ENCODE measurements at places on chromosomes 7 and 10. TPM values are rescaled to one million over a fixed set of nuclear protein-coding genes. Genes with fewer than 3 reads are reported as not detected.

DNA sequence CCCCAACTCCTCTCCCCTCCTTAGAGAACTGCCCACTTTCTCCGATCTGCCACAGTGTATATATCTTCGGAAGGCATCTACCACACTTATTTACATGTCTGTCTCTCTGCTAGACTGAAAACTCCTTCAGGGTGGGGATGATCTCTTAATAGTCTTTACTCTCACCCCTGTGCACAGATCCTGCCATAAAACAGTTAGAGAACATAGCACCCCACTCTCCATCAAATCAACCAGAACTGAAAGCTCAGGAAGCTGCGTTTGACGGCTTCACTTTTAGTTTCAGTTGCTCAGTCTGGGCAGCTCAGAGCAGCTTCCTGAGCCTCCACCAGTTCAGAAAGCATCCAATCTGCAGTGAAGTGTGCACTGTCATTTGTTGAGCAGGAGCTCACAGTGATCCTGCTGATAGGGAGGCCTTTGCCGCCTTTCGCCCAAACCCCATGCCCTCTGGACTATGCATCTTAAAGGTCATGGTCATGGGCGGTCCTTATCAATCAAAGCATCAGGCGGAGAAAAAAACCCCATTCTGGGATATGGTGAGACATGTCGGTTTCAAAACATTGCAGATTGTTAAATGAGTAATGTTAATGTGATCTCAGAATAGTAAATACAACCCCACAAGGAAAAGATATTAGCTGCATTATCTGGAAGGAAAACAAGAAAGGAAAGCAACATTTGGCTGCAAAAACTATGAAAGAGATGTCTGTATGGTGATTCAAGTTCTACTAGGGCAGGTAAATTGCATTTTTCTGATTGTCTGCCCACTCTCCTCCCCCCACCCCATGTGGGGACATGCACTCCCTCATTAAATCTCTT is 167.1 kb upstream of the ADO start:
- DNase-seq: no peak
- H3K27me3 ChIP-seq: no peaks in the 10 kb centered on the region
- H3K4me1 ChIP-seq: peaks cover 36% of the 10 kb centered on the region
- peak overlapping the region; percentile 84 for H3K27ac ChIP-seq

- peaks cover 3% of the 10 kb centered on the region for H3K4me1 ChIP-seq
- H3K27me3 ChIP-seq: no peaks in the 10 kb centered on the region
- no peak overlapping the region for H3K4me3 ChIP-seq
- DNase-seq: no peak
- no peaks in the 10 kb centered on the region for H3K36me3 ChIP-seq
Measured at GRCh38 chr10:91614225-91614624, 18.6 kb downstream of the PPP1R3C start.

DNA sequence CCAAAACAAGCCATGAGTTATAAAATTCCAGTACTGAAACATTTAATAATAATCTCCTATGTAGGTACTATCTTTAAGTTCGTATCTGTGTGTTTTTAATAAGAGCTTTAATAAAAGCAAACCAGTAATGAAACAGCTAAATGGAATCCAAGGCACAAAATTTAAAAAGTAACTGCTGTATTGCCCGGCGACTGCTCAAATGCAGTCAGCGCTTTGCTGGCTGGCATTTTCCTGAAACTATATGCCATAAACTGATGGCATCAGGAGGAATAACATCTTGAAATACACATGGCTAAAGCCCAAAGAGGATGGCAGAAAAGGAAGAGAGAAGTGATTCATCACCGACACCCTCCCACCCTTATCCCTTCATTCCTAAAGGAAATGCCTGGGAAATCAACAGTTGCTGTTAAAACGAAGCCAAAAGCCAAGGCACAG is 133.1 kb downstream of the CUBN start:
- no peak for DNase-seq
- no peak overlapping the region for H3K4me3 ChIP-seq
- H3K36me3 ChIP-seq: no peaks in the 10 kb centered on the region
- peak overlapping the region; percentile 58 for H3K27ac ChIP-seq

GRCh38 chr7:140179339-140179738 is 2.6 kb upstream of the KDM7A start:
- no peak overlapping the region for H3K27ac ChIP-seq
- DNase-seq: no peak
- no peak overlapping the region for H3K4me3 ChIP-seq
- no peaks in the 10 kb centered on the region for H3K36me3 ChIP-seq
- H3K27me3 ChIP-seq: peaks cover 3% of the 10 kb centered on the region

- H3K36me3 ChIP-seq: no peaks in the 10 kb centered on the region
- H3K27ac ChIP-seq: no peak overlapping the region
- no peak for DNase-seq
- no peak overlapping the region for H3K4me3 ChIP-seq
- no peaks in the 10 kb centered on the region for H3K27me3 ChIP-seq
Measured at GRCh38 chr10:70958396-70958795, 70.0 kb upstream of the PCBD1 start.

FGL2 gene
- total RNA-seq: 32.1 TPM
